ENCODE measurements at places on chromosomes 11 and 22.

DNA sequence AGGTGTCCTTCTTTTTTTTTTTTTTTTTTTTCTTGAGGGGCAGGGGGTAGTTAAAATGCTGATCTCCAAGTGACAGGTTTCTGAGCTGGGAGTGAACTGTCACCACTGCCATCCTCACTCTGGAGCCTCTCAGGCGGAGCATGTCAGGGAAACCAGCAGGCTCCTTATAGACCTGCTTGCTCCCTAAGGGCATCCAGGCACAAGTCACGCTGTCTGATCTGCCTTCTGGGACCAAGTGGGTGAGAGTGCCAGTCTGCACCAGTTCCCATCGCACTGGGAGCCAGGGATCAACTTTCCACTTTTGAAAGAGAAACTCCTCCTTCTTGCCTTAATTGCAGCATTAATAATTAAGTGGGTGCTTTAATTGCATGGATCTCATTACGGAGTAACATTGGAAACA lies 537.9 kb upstream of the CADM1 start:
- no peak for DNase-seq

DNA sequence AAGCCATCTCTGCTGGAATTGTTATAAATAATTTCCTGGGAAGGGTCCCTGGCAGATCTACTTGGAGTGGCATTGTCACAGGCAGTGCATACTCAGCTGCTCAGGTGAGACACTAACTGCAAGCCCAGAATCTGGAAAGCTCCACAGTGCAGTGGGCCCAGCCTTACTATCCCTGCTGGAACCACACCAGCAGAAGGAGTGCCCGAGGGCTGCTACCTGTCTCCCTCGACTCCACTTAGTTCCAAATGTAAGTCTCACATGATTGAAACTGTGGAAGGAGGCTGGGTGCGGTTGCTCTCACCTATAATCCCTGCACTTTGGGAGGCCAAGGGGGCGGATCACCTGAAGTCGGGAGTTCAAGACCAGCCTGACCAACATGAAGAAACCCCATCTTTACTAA lies 14.3 kb upstream of the SYVN1 start:
- DNase-seq: no peak

DNA sequence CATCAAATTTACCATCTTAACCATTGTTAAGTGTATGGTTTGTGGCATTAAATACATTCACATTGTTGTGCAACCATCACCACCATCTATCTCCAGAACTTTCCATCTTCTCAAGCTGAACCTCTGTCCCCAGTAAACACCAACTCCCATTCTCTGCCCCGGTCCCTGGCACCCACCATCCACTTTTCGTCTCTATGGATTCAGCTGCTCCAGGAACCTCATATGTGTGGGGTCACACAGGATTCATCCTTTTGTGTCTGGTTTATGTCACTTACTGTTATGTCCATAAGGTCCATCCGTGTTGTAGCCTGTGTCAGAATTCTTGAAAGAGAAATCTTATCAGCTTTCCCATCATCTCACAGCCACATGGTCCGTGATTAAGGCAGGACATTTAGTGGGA lies 16.3 kb downstream of the TSPAN32 start:
- DNase-seq: no peak

DNA sequence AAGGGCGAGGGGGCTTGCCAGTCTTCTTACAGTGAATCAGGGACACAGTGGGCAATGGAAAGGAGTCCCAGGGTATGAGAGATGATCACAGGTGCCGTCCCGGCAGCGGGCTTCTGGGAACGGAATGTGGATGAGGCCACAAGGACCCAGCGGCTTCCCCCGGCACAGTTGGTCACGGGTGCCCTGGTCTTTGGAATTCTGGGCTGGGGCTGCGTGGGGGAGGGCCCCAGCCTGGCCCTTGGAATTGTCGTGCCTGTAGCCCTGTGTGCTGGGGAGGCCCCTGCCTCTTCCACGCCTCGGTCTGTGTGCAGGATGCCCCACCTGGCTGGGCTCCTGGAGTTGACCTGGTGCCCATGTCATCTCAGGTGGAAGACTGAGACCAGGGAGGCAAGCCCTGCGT lies 76.6 kb downstream of the FBLN1 start:
- DNase-seq: no peak

DNA sequence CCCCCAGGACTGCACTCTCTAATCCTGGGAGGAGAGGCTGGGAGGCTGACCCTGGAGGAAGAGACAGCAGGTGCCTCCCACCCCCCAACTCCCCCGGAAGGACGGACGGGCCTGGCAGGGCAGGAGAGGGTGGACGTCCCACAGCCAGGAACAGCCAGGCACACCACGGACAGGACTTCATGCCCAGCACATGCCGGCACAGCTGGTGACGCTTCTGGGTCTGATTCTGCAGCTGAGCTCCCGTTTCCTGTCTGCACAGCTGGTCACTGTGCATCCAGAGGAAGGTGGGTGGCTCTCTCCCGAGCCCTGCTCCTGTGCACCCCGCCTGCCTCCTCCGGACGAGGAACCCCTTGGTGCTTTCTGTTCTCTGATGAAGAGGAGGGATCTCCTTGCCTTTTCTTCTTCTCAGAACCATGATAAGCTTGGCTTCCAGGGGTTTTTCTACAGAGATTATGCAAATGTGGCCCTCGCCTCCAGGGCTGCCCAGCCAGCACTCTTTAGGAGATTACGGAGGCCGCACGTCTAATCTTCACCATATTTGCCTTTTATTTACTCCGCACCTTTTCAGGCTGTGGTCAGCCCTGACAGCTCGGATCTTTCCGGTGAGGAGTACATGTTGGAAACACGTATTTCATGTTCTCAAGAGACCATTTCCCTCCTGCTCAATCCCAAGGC lies 1295.8 kb downstream of the BRD1 start:
- DNase-seq: no peak

- no peak for DNase-seq
Observed at GRCh38 chr22:37256075-37256726, 12.1 kb upstream of the RAC2 start.

GRCh38 chr11:72787216-72788104 lies 6.4 kb downstream of the STARD10 start:
- no peak for DNase-seq

GRCh38 chr11:72848846-72849466 lies 34.7 kb downstream of the ATG16L2 start:
- DNase-seq: peak; percentile 63

GRCh38 chr11:60064111-60064510 lies 7.6 kb downstream of the MS4A3 start:
- no peak for DNase-seq

DNA sequence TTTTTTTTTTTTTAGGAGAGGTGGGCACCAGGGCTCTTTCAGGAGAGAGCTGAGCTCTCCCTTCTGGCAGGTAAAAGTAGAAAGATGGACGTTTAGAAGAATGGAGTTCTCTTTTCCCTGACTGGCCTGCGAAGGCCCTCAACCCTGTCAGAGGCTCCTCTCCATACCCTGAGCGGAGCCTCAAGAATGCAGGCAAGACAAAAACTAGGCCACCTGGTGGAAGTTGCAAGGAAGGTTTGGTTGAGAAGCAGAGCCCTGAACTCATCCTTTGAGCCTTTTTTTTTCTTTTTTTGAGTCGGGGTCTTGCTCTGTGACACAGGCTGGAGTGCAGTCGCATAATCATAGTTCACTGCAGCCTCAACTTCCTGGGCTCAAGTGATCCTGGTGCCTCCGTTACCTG lies 1.4 kb downstream of the OTOG start:
- no peak for DNase-seq

GRCh38 chr22:23773483-23774113 lies 949 bp downstream of the MMP11 start:
- DNase-seq: no peak

- DNase-seq: no peak
Observed at GRCh38 chr11:55726715-55727324, 46.4 kb upstream of the OR5D13 start.

- DNase-seq: no peak
Observed at GRCh38 chr11:120074076-120074475, 63.8 kb downstream of the TRIM29 start.

GRCh38 chr11:23536907-23537306 lies 676.6 kb upstream of the CCDC179 start:
- no peak for DNase-seq

DNA sequence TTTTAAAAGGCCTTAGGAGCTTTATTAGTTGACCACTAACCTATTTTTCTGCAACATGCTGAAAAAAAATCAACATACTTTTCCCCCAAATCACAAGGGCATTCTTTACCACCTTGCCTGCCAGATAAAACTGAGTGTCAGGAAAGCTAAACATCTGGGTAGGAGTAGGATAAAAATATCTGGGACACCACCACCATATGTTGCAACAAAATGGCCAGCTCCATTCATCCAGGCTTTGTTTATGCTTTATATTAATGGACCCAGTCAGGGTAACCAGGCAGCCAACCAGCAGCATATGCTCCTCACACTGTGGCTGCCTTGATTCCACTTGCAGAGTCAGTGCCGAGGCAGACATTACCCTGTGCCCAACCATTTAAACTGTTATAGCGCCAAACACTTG lies 1024.5 kb downstream of the LRRC4C start:
- no peak for DNase-seq

DNA sequence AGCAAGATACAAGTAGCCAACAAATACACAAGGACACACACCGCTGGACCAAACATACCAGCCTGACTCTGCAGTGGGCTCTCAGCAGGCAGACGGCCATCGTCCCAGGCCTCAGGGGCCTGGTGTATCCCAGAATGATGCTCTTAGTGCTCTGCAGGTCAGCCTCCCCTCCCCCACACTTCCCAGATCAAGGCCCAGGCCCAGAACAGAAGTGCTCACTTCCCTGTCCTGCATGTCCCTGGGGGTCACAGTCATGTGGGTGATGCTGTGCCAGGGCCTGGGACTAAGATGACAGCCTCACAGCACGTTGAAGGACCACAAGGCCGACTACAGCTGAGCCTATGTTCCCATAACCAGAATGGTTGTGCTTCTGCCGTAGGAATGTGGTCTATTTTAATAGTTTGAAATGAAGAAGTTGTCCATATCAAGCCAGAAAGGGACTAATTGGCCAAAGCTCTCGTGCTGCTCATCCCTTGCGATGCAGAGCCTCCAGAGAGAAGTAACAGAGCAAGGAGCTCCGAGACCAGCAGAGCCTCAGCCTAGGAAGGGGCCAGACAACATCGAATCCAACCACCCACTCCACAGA lies 48.6 kb downstream of the GAB4 start:
- no peak for DNase-seq

GRCh38 chr22:46003271-46004091 lies 26.5 kb upstream of the WNT7B start:
- no peak for DNase-seq
